ENCODE measurements at places on chromosomes 4 and X.

- no peak for DNase-seq
Measured at GRCh38 chr4:187251896-187252295, 528.2 kb upstream of the FAT1 start.

- DNase-seq: no peak
Measured at GRCh38 chr4:140906993-140907962, 151.1 kb upstream of the TBC1D9 start.

- no peak for DNase-seq
Measured at GRCh38 chrX:8288590-8288989, 117.5 kb upstream of the VCX2 start.

GRCh38 chrX:155188786-155189185 is 27.5 kb upstream of the VBP1 start:
- DNase-seq: no peak

GRCh38 chr4:159859656-159860148 is 756.8 kb downstream of the RAPGEF2 start:
- DNase-seq: no peak

GRCh38 chr4:61200187-61200915 is at the start of gene ADGRL3:
Gene ADGRL3, plus strand, starts transcription at chr4:61200326.
- DNase-seq: no peak

DNA sequence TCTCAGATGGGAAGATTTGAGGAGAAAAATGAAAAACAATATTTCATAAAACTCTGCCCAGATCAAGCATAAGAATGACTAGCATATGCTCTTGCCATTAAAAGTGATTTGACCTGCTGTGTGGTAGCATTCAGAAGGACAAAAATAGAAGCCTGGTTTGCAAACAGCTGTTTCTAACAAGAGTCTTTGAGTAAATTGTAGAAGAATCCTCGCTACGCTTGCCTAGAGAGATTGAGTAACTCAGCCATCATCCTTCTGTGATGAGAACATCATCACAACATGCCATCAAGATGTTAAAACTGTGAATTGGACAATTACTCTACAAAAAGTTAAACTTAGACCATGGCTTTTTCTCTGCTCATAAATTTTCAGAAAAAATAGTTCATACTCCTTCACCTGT is 168.9 kb upstream of the PUDP start:
- DNase-seq: no peak

- no peak for DNase-seq
Measured at GRCh38 chrX:10447564-10448214, 172.7 kb downstream of the MID1 start.

GRCh38 chr4:3491681-3492405 is 28.7 kb downstream of the DOK7 start:
- DNase-seq: no peak

DNA sequence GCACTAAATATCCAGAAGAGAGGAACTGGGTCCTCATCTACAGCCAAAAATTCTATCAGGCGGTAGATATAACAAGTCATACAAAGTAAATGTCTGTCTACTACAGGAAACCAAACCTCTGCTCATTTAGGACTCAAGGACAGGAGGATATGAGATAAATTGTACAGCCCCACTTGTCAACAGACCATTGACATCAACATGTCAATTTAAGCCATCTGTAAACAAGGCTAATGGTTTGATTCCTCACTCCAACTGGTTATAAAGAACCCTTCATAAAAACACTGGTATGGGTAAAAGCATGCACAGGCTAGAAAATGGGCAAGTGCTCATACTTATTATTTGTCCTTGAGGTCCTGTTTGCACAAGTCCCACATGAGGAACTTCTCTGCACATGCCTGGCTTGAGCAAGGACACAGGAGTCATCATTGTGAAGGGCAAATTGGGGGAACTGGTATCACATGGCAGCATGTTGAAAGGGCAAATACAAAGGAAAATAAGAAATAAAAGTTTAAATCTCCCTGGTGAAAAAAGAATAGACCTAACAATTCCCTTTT is 13.2 kb downstream of the RTL8B start:
- no peak for DNase-seq

DNA sequence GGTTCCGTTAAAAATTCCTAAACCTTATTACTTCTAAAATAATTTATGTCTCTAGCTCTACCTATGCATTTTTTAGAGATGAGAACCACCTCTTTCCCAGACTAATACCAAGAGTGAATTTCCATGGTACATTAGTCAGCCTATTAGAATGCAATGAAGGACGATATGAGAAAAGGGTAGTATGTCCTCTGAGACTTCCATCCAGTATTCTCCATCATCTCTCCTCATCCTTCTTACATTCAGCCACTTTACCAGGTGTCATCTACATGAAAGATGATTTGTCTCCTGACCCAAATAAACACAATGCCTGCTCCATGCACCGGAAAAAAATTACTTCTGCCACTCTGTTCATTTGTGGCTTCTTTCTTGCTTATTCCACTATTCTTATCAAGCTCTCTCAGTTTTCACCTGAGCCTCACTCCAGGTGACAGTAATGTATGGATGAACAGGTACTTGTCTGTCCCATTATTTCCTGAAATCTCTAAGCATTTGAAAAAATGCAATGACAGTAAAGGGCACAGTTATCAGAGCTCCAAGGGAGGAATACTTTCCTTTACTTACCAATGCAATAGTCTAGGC is 97.9 kb downstream of the MAB21L2 start:
- no peak for DNase-seq

DNA sequence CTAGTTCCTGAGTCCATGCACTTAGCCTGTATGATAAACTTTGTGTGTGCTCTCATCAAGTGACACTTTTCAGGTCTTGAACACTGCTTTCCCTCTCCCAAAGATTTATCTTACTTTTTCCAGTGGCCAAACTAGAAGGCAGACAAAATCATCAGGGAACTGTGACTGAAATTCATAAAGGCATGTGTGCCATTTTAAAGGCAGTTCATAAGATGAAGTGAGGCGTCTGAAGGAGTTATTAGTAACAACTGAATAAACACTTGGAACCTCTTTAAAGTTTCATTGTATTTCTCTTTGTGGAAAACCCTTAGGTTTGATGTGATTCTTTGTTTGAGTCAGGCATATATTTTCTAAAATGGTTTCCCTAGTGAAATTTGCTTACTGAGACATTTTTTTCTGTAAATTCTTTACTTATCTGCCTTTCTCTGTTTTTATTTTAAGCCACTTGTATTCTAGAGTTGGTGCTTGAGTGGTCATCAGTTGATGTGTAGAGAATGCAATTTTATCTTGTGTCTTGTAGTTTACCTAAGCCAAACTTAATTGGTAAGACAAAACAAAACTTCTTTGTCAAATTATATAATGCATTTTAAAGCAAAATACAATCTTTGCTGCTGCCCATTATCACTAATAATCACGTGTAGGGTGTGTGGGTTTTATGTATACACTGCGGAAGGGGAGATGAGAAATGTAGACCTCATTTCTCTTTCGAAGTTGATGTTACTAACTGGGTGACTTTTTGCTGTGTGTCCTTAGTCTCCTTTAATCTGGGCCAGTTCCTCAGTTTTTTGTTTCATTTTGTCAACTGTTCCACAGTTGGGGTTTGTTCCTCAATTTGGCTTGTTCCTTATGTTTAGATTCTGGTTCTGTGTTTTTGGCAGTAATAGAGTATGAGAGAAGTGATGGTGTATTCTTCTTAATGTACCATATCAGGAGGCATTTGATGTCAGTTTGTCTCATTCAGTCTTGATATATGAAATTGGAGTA is 56.8 kb downstream of the RBPJ start:
- no peak for DNase-seq

GRCh38 chrX:140661643-140662042 is 47.9 kb upstream of the LINC00632 start:
- no peak for DNase-seq

- DNase-seq: no peak
Measured at GRCh38 chr4:94577136-94577535, 125.4 kb downstream of the PDLIM5 start.

- DNase-seq: peak; percentile 37
Measured at GRCh38 chrX:24371391-24371972, 11.0 kb downstream of the SUPT20HL1 start.

DNA sequence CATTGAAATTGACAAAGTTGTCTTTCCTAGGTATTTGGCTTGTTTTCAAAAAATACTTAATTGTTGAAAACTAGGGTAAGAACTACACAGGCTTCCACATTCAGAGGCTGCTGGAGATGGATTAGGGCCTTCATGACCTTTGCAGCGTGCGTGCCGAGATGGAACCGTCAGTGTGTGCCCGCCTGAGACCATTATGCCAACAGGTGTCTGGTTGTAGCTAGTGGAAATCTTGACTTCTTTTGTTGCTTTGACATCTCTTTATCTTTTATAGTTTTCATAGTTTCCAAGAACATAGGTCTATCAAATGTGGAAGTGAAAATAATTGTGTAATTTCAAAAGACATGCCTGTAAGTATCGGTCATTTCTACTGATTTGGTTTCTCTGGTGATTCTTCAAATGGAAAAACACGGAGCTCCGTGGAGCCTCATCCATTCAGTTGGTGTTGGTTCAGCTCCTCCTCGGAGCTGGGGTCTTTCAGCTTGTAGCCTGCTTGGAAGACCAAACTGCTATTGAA is 38.9 kb upstream of the CLCN4 start:
- no peak for DNase-seq

DNA sequence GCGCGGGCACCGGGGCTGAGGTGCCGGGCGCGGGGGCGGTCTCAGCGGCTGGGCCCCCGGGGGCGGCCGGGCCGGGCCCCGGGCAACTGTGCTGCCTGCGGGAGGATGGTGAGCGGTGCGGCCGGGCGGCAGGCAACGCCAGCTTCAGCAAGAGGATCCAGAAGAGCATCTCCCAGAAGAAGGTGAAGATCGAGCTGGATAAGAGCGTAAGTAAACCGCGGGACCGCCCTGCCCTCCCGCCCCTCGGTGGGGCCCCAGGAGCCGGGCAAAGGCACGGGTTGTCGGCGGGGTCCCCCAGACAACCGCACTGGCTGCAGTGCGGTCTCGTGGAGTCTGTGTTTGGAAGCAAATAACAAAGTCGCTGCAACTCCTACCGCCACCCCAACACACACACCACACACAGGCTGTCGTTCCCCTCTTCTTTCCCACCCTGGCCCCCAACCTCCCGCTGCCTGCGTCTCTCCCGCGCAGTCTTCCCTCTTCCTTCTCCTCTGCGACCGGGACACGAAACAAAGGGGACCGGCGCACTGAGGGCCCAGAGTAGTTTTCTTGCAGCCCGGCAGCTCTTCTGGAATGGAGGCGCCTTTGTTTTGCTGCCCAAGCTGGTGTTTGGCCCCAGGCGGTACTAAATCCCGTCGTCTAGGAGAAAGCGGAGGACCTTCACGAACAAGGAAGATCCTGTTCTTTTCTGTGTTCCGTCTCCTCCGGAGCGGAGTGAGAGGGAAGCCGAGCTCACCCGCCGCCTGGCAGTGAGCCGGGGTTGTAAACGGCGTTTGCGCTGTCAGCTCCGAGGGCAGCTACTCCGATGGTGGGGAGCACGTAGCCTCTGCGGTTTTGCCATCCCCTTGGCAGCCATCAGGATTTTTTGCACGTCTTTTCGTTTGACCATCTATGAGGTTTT is 788 bp downstream of the SAP30 start:
- DNase-seq: peak; percentile 12

DNA sequence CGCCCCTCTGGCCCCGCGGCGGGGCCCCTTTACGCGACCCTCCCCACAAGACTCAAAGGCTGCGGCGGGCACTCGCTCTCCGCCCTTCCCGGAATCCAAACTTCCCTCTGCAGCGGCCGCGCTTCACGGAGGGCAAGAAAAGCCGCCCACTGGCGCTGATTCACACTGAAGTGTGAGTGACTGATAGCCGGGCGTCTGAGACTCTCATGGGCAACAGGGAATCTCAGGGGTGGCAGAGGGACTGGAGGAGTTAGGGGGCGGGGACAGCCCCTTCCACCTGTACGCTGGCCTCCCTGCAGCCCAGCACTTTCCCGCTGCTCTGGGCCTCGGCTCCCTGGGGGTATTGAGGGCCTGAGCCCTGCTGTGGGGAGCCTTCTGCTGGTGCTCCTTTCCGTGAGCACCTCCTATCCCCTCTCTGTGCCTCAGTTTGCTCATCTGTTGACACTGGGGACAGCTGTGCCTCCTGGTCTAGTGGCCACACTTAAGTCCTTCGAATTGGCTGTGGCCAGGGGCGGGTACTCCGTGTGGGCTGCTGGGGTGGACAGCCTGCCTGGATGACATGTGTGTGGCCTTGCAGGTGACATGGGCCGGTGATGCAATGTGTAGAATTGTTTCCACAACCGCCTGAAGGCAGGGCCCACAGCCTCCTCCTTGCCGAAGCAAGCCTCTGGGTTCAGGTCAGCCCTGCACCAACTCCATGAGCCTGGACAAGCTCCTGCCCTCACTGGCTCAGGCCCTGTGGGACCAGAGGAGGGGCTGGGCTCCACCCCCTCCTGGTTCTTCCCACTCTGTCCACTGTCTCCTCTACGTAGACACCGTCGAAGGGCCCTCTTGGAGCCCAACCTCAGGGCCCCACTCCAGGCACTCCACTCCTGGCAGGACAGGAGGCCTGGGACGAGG is 951 bp downstream of the SH3BP2 start:
- no peak for DNase-seq

DNA sequence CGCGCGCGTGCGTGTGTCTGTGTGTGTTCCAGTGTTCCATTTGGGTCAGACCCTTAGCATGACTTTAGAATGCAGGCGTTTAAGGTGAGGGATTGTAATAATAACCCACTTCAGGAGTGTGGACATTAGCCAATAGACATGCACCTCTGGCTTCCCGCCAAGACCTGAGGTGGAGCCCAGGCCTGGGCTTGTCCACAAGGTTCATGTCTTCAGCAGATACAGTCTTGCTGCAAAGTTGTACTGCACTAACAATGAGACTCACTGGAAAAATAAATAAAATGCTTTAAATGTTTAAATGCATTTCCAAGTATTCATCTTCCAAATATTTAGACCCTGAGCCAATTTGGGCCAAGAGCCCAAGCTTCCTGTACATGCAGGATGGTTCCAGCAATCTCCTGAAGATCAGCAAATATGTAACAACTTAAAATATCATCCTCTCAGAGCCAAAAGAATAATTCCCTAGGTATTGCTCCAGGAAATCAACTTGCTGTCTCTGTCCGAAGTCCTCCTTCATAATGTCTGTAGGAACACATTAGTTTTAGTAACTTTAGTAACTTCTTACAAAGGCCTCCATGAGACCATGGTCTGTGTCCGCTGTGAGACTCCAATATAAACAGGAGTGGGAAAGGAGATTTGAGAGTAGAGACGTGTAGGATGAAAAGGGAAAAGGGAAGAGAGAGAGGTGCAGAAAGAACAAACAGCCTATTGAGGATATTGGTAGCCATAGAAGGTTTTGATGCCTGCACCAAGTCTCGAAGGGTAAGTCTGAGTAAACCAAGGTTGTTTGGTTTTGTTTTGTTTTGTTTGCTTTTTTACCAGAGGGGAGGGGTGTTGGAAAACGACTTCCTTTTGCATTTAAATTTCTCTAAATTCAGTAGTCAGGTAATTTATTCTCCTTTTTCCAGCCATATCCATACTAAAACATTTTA is 98.5 kb upstream of the KLF3 start:
- no peak for DNase-seq
